ENCODE measurements at places on chromosomes 11 and 22.
A peak's percentile ranks its signal among the peaks of the same experiment; 100 is the strongest.

- DNase-seq, result no peak
Measured at GRCh38 chr11:95330302-95330701, 99.3 kb upstream of the SESN3 start.

GRCh38 chr11:115848611-115849010, 344.4 kb upstream of the CADM1 start:
- peak; percentile 87 for DNase-seq

DNA sequence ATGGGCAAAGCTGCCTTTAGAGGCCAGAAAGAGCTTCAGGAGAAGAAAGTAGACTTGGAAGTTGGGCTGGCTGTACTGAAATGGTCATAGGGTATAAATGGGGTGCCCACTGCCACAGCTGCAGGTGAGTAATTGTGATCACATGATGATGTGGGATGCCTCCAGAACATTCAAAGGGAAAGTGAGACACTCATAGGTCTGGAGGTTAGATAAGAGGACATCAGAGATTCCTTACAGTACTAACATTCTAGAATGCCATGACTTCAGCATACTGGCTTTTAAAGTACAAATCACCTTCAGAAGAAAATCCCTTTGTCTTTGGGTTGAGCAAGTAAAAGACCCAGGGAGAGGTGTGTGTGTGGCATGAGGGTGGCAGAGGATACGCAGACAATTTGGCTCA, 419.2 kb downstream of the TENM4 start:
- DNase-seq, result no peak

GRCh38 chr11:116126562-116126961, 622.3 kb upstream of the CADM1 start:
- no peak for DNase-seq

DNA sequence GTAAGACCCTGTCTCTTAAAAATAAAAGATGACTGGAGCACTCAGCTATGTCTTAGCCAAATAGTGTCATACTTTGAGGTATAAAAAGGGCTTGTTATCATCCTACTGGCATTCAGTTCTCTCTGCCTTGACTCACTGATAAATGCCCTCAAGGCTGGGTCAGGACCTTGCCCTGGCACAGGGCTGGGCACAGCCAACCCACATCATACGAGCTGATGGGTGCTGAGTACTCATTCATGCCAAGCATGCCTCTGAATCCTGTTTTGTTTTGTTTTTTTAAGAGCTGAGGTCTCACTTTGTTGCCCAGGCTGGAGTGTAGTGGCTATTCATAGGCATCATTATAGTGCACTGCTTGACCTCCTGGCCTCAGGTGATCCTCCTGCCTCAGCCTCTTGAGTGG, 1.9 kb downstream of the SMTNL1 start:
- no peak for DNase-seq

DNA sequence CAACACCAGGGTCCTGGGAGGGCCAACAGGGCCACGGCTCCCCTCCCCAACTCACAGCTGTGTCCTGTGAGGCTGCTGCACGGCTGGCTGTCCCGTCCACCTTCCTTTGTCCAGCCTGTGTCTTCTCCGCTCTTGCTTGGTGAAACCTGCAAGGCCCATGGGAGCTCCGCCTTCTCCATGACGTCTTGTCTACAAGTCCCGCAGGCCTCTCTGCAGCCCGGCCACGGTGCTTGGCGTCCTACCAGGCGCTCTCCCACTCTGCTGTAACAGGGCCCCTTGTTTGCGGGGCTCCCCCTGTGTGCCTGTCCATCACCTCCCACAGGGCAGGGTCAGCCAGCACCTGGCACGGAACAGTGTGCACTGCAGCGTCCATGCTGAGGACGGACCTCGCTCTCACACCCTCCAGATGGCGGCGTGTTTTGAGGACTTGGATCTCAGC, 866.8 kb downstream of the TBC1D22A start:
- DNase-seq, result no peak

DNA sequence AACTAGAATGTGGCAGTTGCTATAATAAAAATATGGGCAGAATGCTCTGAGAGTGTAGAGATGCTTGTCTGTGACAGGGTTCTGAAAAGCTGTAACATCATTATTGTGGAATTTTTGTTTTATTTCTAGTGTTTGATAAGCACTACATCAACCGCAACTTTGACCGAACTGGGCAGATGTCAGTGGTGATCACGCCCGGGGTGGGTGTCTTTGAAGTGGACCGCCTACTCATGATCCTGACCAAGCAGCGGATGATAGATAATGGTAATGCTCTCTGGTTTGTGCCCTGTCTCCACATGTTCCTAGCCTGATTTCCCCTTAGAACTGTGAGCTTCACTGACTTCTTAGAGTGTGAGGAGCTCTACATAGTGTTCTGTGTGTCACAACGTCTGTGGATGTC, 48.8 kb downstream of the DEPDC5 start:
- no peak for DNase-seq

DNA sequence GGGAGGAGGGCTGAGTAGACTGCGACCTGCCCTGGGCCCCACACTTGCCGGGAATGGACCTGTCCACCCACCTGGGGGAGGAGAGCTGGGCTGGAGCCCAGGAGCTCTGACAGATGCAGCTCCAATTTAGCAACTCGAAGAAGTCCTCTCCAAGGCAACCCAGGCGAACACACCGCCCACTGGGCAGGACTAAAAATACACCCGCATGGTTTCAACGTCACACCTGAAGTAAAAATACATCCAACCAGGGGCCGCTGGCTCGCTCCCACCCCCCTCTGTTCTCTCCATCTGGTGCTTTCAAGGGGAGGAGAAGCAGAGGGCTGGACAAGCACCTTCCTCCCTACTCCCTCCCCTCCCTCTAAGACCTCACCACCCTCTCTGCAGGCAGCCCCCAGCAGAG, 119.9 kb downstream of the FEZ1 start:
- DNase-seq, result no peak

DNA sequence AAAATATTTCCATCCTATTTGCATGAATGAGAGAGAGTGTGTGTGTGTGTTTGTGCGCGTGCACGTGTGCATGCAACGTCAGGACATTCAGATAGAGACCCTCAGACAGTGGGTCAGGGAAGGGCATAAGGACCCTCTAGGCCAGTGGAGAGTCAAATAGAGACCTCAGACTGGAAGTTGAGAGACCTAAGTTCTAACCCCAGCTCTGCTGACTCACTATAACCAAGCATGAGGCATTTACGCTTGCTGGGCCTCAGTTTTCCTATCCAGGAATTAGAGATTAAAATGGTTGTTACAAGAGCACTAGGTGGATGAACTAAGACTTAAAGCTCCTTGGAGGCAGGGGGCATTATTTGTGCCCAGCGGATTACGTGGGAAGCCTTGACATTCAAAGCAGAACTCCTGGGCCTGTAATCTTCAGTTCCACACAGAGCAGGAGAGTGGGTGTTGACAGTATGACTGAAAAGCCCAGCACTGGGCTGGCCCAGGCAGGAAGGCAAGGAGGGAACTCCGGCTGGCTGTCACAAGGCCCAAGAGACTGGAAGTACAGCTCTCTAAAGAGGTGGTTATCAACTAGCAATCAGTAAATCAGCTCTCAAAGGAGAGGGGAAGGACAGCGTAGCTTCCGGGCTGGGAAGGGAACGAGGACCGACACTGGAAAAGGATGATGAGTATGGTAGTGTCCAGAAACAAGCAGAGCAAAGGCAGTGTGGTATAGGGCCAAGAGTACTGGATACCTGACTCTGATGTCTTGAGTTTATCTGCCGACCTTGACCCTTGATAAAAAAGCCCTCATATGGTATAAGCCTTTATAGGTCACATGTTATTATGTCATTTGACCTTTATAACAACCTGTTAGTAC, 9.2 kb downstream of the RHOG start:
- DNase-seq, result peak; percentile 14

GRCh38 chr11:70650075-70650909, 252.0 kb downstream of the CTTN start:
- peak; percentile 75 for DNase-seq

DNA sequence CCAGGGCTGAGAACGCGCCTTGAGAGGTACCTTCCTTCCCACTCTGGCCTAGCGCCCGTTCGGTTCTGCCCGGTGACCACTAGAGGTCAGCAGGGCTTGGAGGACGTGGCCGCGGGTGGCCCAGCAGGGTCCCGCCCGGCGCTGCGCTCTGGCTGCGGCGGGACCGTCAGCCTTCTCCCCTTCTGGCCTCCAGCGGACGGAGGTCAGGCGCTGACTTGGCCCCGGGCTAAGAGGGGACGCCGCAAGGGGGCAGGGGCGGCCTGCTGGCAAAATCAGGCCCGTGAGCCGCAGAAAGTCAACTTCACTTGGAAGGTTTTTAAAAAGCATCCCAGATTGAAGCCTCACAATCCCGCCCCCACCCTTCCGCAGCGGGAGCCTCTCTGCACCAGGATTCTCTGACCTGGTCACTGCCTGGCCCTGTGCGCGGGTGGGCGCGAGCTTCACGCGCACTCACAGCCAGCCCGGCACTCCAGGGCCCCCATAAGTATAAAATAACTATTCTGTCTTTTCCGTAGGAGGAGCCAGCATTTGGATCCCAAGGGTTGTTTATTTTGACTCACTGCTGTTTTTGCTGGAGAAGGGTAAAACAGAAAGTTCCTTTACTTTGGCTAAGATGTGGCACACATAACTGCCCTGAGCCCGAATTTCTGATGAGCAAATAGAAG, 23.2 kb upstream of the ZBTB16 start:
- no peak for DNase-seq

- DNase-seq, result no peak
Measured at GRCh38 chr11:124890683-124891372, 6.8 kb downstream of the ROBO4 start.

DNA sequence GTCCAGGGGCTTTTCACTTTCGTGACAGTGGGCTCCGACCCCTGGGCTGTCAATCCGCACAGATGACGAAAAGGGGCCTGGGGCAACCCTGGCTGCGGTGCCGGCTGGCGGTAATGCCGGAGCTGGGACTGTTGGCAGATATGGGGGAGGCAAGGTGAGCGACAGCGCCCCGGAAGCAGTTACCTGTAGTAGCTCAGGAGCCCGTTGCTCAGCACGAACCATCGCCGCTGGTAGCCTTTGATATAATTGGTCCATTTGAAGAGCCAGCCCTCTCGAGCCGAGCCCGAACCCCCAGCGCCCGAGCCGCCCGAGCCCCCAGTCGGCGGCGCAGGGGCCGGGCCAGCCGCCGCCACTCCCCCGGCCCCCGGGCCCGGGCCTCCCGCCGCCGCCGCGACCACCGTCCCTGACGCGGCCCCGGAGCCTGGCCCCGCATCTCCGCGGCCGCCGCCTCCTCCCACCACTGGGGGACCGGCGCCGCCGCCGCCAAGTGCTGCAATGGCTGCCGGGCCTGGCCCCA, 396 bp downstream of the OSBP start:
- no peak for DNase-seq

- DNase-seq, result no peak
Measured at GRCh38 chr11:45675646-45676045, 10.2 kb upstream of the CHST1 start.

- peak; percentile 77 for DNase-seq
Measured at GRCh38 chr11:33919645-33920044, 27.8 kb upstream of the LMO2 start.

GRCh38 chr11:131932584-131933325, 562.3 kb downstream of the NTM start:
- no peak for DNase-seq

Data from MV-4-11 (cell line).